ENCODE measurements at places on chromosomes 1 and 21.
A peak's percentile ranks its signal among the peaks of the same experiment; 100 is the strongest.

GRCh38 chr1:27547220-27548116 is 56.5 kb downstream of the AHDC1 start:
- H3K4me1 ChIP-seq, result peaks cover 18% of the 10 kb centered on the region
- no peak overlapping the region for H3K4me3 ChIP-seq
- no peak for DNase-seq
- no peaks in the 10 kb centered on the region for H3K27me3 ChIP-seq
- H3K27ac ChIP-seq, result no peak overlapping the region
- H3K36me3 ChIP-seq, result peaks cover 2% of the 10 kb centered on the region

DNA sequence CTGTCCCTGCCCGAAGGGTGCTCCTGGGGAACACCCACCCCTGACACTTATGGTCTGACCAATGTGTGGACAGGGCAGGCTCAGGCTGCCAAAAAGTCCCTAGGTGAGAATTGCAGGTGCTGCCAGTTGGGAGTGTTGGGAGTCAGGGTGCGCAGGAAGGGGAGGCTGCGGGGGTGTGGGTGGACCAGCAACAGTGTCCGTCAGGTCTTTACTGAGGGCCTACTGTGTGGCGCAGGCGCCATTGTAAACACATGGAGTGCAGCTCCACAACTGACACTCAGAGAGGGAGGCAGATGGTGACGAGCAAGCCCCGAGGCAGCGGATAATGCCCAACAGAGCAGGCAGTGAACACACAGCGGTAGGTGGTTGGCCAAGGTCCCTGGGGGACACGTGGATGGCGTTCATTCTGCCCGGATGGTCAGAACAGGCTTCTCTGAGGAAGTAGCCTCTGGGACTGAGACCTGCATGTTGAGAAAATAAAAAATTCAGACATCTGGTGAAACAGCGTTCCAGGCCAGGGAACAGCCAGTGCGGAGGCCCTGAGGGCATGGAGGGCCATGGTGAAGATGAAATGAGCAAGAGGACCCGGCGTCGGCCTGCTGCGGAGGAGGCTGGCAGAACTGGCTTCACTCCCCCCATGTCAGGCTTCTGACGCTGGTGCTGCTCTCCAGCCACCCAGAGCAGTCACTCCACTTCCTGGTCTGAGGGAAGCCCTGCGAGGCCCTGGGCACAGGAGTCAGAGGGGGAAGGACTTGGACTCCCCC is 136.2 kb upstream of the ZBTB40 start:
- H3K27me3 ChIP-seq, result peaks cover 6% of the 10 kb centered on the region
- no peak overlapping the region for H3K27ac ChIP-seq
- DNase-seq, result no peak
- H3K4me1 ChIP-seq, result no peaks in the 10 kb centered on the region
- no peak overlapping the region for H3K4me3 ChIP-seq
- no peaks in the 10 kb centered on the region for H3K36me3 ChIP-seq

- H3K36me3 ChIP-seq, result no peaks in the 10 kb centered on the region
- no peak overlapping the region for H3K4me3 ChIP-seq
- H3K27ac ChIP-seq, result no peak overlapping the region
- DNase-seq, result no peak
- peaks cover 11% of the 10 kb centered on the region for H3K4me1 ChIP-seq
- H3K27me3 ChIP-seq, result peaks cover 3% of the 10 kb centered on the region
Observed at GRCh38 chr1:62294261-62294660, 25.0 kb downstream of the KANK4 start.

- H3K27ac ChIP-seq, result no peak overlapping the region
- H3K36me3 ChIP-seq, result no peaks in the 10 kb centered on the region
- no peak for DNase-seq
- peaks cover 18% of the 10 kb centered on the region for H3K27me3 ChIP-seq
- no peak overlapping the region for H3K4me3 ChIP-seq
Observed at GRCh38 chr21:32174819-32175218, 104.0 kb downstream of the MIS18A start.

DNA sequence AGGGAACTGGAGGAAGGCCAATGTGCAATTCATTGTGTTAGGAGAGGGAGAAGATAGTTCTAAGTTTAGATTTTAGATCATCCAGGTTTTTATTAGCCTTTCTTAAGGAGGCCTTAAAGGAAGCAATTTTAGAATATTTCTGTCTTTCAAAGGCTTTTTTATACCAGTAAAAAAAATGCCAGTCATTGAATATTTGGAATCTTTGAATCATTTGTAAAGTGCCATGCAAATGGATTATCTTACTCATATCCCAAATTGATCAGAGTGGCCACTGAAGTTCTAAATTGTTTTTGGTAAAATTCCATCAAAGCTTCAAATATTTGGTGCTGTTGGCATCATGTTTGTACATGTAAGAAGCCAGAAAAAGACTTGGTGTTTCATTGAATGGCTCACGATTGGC is 244.8 kb downstream of the RPS6KC1 start:
- no peaks in the 10 kb centered on the region for H3K36me3 ChIP-seq
- DNase-seq, result no peak
- no peak overlapping the region for H3K27ac ChIP-seq
- no peak overlapping the region for H3K4me3 ChIP-seq
- no peaks in the 10 kb centered on the region for H3K4me1 ChIP-seq

GRCh38 chr1:60257531-60257930 is 184.0 kb upstream of the C1orf87 start:
- H3K36me3 ChIP-seq, result no peaks in the 10 kb centered on the region

DNA sequence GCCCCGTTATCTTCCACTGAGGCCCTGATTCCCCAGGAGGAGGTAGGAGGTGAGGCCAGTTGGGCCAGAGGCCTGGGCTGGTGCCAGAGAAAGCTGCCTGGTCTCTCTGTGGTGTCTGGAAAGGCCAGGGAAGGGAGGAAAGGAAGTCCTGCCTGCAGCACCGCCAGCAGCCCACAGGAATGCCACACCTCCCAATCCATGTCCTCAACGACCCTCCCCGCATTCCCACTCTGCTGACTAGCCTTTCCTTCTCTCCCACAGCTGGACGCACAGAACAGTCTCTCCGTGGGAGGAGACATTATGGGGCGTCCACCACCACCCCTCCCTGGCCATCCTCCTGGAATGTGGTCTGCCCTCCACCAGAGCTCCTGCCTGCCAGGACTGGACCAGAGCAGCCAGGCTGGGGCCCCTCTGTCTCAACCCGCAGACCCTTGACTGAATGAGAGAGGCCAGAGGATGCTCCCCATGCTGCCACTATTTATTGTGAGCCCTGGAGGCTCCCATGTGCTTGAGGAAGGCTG is 18.0 kb downstream of the CSF1 start:
- DNase-seq, result no peak
- no peak overlapping the region for H3K4me3 ChIP-seq
- no peaks in the 10 kb centered on the region for H3K27me3 ChIP-seq
- peaks cover 1% of the 10 kb centered on the region for H3K4me1 ChIP-seq
- no peak overlapping the region for H3K27ac ChIP-seq
- peaks cover 38% of the 10 kb centered on the region for H3K36me3 ChIP-seq

- no peaks in the 10 kb centered on the region for H3K36me3 ChIP-seq
- no peak for DNase-seq
- no peak overlapping the region for H3K4me3 ChIP-seq
Observed at GRCh38 chr1:33220676-33221384, 35.5 kb upstream of the ZNF362 start.

GRCh38 chr1:166017395-166017794 is 149.4 kb downstream of the FAM78B start:
- H3K27me3 ChIP-seq, result peaks cover 8% of the 10 kb centered on the region
- DNase-seq, result no peak
- no peak overlapping the region for H3K27ac ChIP-seq

GRCh38 chr1:234838182-234838581 is 228.2 kb upstream of the IRF2BP2 start:
- H3K27ac ChIP-seq, result no peak overlapping the region
- peaks cover 38% of the 10 kb centered on the region for H3K4me1 ChIP-seq
- H3K4me3 ChIP-seq, result no peak overlapping the region
- no peak for DNase-seq
- H3K36me3 ChIP-seq, result peaks cover 4% of the 10 kb centered on the region

- no peak overlapping the region for H3K27ac ChIP-seq
- peaks cover 4% of the 10 kb centered on the region for H3K36me3 ChIP-seq
- DNase-seq, result no peak
- no peak overlapping the region for H3K4me3 ChIP-seq
Observed at GRCh38 chr1:179029321-179029759, 3.6 kb downstream of the FAM20B start.

GRCh38 chr21:14270631-14271030 is 54.7 kb downstream of the RBM11 start:
- no peak overlapping the region for H3K27ac ChIP-seq
- no peaks in the 10 kb centered on the region for H3K36me3 ChIP-seq
- peaks cover 11% of the 10 kb centered on the region for H3K4me1 ChIP-seq
- DNase-seq, result no peak
- peaks cover 27% of the 10 kb centered on the region for H3K27me3 ChIP-seq

DNA sequence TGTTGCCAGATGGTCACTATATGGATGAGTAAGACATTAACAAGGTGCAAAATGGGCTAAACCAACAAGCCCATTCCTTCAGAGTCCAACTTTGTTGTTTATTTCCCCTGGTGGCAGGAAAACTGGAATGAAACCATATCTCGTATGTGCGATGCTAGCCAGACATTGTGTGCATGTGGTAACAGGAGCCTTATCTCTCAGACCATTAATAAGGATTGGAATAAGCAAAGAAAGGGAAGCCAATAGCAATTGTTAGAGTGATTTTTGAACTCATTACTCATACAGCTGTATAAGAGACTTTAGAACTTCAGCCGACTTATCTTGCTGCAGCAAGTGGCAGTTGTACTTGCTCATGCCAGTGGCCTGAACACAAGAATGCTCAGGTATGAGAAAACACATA is 30.0 kb upstream of the HMCN1 start:
- no peak for DNase-seq
- H3K27ac ChIP-seq, result no peak overlapping the region
- H3K36me3 ChIP-seq, result no peaks in the 10 kb centered on the region
- peaks cover 11% of the 10 kb centered on the region for H3K4me1 ChIP-seq

DNA sequence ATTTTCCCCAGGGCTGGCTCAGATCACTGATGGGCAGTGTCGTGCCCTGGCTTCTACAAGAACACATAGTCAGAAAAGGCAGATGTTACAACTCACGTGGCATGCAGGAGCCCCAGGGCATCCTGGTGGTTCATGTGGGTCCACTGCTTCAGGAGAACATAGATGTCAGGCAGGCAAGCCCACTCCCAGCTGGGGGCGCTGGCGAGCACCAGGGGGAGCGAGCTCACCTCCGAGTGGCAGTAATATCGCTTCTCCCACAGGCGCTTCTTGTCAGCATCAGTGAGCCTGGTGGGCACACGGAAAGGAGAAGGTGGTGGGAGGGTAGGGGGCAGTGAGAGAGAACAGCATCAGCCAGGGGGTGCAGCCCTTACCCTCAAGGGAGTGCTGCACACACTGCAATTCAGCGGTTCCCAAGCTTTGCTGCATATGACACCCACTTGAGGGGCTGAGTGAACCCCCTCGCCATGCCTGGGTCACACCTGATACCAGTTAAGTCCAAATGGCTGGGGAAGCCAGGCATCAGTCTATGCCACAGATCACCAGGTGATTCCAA is 34.3 kb upstream of the PPP1R15B start:
- peaks cover 39% of the 10 kb centered on the region for H3K4me1 ChIP-seq
- no peak overlapping the region for H3K27ac ChIP-seq
- H3K4me3 ChIP-seq, result no peak overlapping the region
- DNase-seq, result peak; percentile 48

GRCh38 chr1:39158327-39159086 is 46.0 kb upstream of the MACF1 start:
- DNase-seq, result no peak
- peaks cover 2% of the 10 kb centered on the region for H3K4me1 ChIP-seq
- peaks cover 4% of the 10 kb centered on the region for H3K27me3 ChIP-seq
- H3K27ac ChIP-seq, result no peak overlapping the region
- H3K36me3 ChIP-seq, result no peaks in the 10 kb centered on the region

- no peak overlapping the region for H3K4me3 ChIP-seq
- H3K27ac ChIP-seq, result no peak overlapping the region
- H3K36me3 ChIP-seq, result no peaks in the 10 kb centered on the region
- no peaks in the 10 kb centered on the region for H3K4me1 ChIP-seq
Observed at GRCh38 chr1:178238722-178239510, 145.0 kb downstream of the RASAL2 start.

- H3K27ac ChIP-seq, result peak overlapping the region; percentile 62
- no peaks in the 10 kb centered on the region for H3K36me3 ChIP-seq
- H3K4me3 ChIP-seq, result no peak overlapping the region
- H3K4me1 ChIP-seq, result peaks cover 33% of the 10 kb centered on the region
Observed at GRCh38 chr21:43354026-43354420, 72.9 kb downstream of the SIK1 start.

- no peak for DNase-seq
- H3K36me3 ChIP-seq, result no peaks in the 10 kb centered on the region
- H3K27me3 ChIP-seq, result no peaks in the 10 kb centered on the region
- no peak overlapping the region for H3K27ac ChIP-seq
- no peaks in the 10 kb centered on the region for H3K4me1 ChIP-seq
Observed at GRCh38 chr1:118827636-118828035, 160.5 kb downstream of the TBX15 start.

DNA sequence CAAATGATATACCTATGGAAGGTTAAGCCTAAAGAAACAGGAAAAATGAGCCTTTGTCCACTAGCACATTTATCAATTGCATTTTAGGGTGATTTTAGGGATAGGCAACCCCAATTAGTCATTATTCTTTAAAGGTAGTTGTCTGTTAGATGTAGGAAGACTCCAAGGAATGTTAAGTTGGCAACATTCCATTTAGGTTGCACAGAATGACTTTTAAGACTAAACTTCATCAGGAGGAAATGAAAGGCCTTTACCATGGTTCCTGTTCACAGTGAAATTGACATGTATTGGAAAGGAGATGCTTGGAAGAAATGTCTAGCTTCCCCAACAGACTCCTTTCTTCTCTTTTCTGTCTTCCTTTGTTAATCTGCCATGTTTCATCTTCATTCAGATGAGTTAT is 1.6 kb upstream of the APOBEC4 start:
- H3K4me3 ChIP-seq, result no peak overlapping the region
- no peaks in the 10 kb centered on the region for H3K27me3 ChIP-seq
- no peak for DNase-seq
- H3K36me3 ChIP-seq, result no peaks in the 10 kb centered on the region
- peaks cover 36% of the 10 kb centered on the region for H3K4me1 ChIP-seq

GRCh38 chr1:170369417-170369816 is 162.5 kb upstream of the GORAB start:
- no peak for DNase-seq
- no peaks in the 10 kb centered on the region for H3K4me1 ChIP-seq
- H3K27ac ChIP-seq, result no peak overlapping the region
- H3K4me3 ChIP-seq, result no peak overlapping the region
- no peaks in the 10 kb centered on the region for H3K27me3 ChIP-seq

DNA sequence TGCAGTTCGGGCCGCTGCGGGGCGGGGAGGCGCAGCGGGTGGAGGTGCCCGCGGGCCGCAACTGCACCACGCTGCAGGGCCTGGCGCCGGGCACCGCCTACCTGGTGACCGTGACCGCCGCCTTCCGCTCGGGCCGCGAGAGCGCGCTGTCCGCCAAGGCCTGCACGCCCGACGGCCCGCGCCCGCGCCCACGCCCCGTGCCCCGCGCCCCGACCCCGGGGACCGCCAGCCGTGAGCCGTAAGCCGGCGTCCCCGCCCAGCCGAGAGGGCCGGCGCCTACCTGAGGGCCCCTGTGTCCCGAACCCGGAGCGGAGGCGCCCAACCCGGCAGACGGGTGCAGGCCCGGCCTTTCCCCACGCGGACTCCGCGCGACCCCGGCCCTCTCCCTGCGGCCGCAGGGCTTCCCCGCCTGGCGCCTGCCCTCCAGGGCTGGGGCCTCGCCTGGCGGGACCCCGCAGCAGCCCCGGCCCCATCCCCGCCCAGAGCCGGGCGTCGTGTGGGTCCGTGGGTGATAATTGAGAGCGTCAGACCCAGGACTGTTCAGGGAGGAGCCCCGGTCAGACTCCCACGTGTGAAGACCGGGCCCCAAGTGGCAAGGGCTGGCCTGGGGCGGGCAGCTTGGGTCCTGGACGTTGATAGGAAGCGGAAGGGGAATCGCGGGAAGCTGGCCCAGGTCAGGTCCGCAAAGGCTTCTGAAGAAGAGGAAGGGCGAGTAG is 4.2 kb downstream of the VWA1 start:
- DNase-seq, result no peak
- no peaks in the 10 kb centered on the region for H3K36me3 ChIP-seq
- H3K27ac ChIP-seq, result no peak overlapping the region
- H3K4me3 ChIP-seq, result no peak overlapping the region
- H3K4me1 ChIP-seq, result peaks cover 9% of the 10 kb centered on the region

Measured in activated CD4-positive, alpha-beta T cell treated with anti-CD3 and anti-CD28 coated beads, Interleukin-2, amount 10 ng/mL, durations not matched to agents 7 days and 5 days (primary cell).